EL (cell line): ENCODE measurements at places on chromosomes 16 and 17.

DNA sequence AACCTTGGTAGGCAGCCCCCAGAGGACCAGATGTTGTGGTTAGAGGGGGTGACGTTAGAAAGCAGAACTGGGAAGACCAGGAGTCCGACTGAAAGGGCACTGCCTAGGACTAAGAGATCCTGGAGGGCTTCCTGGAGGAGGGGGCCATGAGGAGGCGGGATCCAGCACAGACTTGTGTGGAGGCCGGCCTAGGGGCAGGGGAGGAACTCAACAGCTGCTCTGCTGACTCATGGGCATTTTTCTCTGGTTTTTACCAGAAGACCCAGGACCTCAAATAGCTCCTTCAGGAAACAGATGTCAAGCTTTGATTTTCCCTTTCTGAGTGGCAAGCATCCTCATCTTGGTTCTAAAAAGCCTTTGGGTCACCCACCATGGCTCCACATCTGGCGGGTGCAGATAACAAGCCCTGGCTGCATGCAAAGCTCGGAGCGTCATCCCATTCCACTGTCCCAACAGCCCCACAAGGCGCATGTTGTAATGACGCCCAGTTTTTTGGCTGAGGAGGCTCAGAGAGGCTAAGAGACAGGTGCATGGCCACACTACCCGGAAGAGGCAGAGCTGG, 29.0 kb downstream of the IL21R start:
- no peak for DNase-seq

GRCh38 chr16:621526-622105, 9.2 kb upstream of the WFIKKN1 start:
- DNase-seq = no peak

DNA sequence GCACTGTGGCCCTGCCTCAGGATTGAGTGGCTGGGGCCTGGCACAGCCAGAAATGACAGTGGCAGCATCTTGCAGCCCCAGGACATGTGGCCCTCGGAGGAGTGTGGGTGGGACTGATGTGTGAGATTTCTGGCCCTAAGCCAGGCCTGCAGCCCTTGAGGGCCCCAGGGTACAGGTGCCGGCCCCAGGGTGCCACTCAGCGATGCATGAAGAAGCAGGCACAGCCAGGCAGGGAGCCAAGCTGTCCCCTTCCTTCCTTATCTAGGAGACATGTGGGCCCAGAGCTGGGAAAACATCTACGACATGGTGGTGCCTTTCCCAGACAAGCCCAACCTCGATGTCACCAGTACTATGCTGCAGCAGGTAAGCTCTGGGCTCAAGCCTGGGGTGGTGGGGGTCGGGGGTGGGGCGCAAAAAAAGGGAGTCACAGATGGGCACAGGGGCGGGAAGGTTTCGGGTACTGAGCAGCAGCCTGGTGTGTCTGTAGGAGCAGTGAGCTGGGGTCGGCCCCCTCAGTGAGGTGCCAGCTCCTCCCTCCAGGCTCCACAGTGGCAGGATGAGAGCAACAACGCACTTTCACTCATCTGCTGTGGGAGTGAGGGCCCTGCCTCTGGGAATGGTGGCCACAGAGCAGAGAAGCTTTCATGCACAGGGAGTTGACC, 4.1 kb downstream of the ACE start:
- DNase-seq = no peak

GRCh38 chr17:82821554-82821953, 18.3 kb downstream of the ZNF750 start:
- DNase-seq = no peak

GRCh38 chr17:52751051-52751450, 592.5 kb upstream of the CA10 start:
- no peak for DNase-seq

DNA sequence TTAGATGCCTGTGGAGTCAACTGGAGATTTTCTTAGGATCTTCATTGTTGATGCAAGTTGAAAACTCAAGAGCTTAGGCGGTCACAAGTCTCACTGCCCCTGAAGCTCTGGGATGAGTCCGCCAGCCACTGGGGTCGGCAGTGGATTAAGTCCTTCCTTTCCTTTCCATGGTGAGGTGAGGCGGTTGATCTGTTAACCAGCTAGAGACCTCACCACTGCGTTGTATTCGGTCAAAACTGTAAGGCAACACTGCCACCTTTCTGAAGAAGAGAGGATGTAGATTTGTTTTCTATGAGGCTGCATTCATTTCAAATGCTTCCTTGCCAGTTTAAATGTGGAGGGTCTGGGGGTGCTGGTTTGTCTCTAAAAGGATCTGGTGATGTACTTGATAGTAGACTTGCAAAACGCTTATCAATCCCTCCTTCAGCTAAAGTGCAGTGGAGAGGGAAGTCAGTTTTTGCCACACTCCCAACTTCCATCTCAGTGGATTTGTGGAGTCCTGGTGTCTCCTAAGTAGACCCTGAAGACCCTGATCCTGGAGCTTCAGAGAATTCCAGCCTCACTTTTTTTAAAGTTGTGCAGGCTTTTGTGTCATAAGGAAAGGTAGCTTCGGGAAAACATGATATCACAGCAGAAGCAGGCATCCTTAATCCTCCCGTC, 1.7 kb downstream of the MYOCD start:
- peak; percentile 65 for DNase-seq

DNA sequence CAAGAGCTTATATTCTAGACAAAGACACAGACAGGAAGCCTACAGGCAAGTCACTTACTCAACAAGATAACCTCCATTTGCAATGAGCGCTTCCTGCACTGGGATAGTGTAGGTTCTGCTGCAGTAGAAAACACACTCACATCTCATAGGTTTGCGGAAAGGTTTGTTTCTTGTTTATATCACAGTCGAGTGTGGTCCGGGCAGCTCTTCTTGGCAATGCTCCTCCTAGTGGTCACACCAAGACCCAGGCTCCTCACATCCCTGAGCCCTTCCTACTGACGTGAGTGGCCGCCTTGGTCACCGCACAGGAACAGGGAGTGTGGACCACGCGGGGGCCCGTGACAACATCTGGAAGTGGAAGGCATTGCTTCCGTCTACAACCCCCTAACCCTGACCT, 48.0 kb upstream of the RBFOX3 start:
- peak; percentile 10 for DNase-seq

DNA sequence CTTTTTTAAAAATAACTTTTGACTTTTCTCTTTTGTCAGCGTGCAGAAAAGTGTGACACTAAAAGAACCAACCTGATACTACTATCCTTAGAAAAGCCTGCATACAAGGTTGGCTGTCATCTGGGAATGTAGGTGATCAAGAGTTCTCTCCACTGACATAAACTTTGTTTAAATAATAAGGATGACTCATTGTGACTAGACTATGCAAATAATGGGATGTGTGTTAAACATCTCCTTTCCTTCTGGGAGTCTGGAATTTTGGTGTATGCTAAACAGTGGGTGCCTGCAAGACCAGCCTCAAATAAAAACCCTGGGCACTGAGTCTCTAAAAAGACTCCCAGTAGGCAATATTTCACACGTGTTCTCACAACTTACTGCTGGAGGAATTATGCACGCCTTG, 373.4 kb downstream of the CNTNAP4 start:
- DNase-seq = no peak

DNA sequence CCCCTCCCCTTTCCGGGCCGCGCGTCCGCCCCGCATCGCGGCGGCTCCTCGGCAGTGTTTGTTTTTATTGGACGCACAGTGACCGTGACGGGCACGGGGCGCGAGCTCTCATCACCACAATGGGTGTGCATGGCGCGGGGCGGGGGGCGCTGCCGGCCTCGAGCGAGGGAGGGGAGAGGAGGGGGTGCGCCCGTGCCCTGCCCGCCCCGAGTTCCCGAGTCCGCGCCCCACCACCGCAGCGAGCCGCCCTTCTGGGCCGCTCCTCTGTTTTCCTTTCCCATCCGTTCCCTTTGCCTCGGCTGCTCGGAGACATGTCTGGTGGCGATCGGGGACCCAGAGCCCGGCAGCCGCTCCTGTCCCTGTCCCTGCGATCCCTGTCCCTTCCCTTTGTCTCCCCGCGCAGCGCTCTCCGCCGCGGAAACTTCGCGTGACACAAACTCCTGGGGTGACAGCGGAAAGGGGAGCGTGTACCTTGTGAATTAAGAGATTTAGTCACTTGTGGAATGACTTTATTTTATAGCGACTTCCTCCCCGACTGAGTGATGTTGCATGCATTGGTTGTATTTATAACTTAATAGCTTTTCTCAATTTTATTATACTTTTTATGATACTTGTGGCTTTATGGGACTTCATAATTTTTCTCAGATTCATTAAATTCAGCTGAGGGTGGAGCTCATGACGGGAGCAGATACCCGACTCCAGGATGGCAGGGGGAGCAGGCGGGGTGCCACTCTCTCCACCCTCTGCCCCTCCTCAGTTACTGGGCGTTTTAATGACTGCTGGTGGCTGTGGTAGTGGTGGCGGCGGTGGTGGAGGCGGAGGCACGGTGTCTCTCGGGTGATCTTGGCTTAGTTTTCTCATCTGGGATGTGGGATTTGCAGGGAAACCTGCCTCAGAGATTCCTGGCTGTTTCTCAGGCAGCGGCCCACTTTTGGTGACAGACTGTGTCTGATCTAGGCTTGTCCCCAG, 40.8 kb downstream of the MRM1 start:
- DNase-seq = peak; percentile 8

- peak; percentile 47 for DNase-seq
Measured at GRCh38 chr16:53282975-53283946, 151.0 kb upstream of the RBL2 start.

DNA sequence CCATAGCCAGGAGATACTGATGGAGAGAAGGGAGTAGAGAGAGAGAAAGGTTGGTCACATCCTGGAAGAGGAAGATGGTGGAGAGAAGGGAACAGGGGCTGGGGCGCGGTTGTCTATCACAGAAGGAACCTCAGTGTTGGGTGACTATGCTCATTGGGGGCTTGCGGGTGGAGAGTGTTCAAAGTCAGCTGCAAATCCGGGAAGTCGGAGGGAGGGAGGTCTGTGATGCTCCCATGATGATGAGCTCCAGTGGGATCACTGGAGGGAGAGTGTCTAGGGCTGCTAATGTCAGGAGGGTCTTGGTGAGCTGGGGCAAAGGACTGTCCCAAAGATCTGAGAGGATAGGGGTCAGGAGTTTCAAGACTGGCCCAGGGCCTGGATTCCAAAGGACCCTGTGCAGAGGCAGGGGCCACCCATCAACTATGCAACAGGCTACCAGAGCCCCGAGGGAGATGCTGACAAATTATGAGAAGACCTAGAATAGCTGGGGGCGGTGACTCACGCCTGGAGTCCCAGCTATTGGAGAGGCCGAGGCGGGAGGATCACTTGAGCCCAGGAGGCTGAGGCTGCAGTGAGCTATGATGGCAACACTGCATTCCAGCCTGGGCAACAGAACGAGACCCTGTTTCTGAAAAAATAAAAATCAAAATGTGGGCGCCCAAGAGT, 2.6 kb downstream of the SPDYE4 start:
- no peak for DNase-seq

- DNase-seq = peak; percentile 12
Measured at GRCh38 chr16:84284154-84284722, 10.4 kb upstream of the WFDC1 start.

DNA sequence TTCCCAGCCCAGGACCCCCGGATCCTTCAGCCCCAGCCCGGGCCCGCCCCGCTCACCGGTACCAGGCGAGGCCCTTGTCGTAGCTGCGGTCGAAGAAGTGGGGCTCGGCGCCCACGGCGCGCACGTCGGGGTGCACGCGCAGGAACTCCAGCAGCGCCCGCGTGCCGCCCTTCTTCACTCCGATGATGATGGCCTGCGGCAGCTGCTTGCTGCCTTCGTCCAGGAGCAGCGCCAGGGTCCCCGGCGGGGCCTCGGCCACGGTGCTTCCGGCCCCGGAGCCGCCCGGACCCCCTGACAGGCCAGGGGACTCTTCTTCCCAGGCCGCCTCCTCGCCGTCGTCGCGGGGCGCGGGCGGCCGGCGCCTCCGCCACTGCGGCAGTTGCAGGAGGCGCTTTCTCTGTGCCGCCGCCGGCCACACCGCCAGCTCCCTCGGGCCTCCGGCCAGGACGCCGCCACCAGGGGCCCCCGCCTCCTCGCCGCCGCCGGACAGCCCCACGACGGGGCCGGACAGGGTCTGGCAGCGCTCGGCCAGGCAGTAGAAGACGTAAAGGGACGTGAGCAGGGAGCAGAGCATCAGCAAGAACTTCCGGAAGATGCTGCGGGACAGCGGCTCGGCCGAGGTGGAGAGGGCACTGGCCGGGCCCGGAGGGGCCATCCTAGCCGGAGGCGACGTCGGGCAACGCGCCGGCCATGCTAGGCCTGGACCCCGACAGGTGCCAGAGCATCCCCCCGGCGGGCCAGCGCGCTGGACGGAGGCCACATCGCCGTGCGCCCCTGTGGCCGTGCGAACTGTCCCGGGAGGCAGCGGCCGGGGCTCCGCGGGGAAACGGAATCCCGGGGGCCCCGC, 1.0 kb downstream of the HS3ST3A1 start:
- DNase-seq = peak; percentile 64

DNA sequence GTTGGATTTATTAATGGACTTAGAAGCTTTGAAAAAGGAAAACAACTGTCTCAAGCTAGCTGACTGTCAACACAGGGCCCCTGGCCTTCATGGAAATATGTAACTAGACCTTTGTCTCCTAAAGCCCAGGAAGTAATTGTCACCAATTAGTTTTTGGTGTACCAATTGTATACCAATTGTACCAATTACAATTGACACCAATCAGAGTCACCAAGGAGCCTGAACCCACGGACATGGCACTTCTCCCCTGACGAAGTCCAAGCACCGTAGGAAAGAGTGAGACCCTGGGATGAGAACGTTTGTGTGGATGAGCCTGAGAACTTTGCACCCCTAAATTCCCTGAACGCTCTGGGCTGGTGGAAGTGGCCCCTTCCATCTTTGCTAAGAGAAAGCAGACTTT, 129.0 kb downstream of the ENGASE start:
- no peak for DNase-seq

DNA sequence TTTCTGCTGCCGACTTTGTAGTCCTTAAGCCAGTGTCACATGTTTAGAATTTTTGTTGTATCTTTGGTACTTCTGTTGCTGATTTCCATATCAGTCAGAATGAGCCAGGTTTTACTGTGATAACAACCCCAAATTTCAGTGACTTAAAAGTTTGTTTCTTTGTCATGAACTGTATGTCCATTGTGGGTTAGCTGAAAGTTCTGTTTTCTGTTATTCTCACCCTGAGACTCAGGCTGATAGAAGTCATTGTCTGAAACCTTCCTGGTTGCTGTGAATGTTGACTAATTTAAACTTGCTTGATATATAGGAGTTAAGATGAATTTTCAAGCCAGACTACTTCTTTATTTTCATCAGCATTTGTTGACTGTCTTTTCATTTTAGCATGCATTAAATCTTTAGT, 68.8 kb downstream of the MRTFB start:
- DNase-seq = no peak

- DNase-seq = no peak
Measured at GRCh38 chr16:13996778-13997288, 74.3 kb upstream of the MRTFB start.

- DNase-seq = no peak
Measured at GRCh38 chr17:13410874-13411273, 190.9 kb downstream of the HS3ST3A1 start.

DNA sequence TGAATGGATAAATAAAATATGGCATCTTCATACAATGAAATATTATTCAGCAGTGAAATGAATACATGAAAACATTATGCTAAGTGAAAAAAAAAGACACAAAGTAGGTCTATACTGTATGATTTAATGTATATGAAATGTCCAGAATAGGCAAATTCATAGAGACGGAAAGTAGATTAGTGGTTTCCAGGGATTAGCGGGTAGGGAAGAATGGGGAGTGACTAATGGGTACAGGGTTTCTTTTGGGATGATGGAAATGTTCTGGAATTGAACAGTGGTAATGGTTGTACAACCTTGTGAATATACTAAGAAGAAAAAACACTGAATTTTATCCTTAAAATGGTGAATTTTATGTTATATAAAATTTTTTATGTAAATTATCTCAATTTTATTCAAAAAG, 8.5 kb upstream of the MYCBPAP start:
- no peak for DNase-seq

- DNase-seq = no peak
Measured at GRCh38 chr17:73497721-73498120, 146.5 kb downstream of the SDK2 start.
